T-helper 1 cell treated with Interleukin-12 subunit alpha and Interleukin-12 subunit beta and Interleukin-4 antibody, amounts not matched to agents 30 ng/mL and 1 ng/mL, for 36 hours (primary cell): ENCODE measurements at places on chromosomes 7 and 10. TPM values are rescaled to one million over a fixed set of nuclear protein-coding genes. Genes with fewer than 3 reads are reported as not detected.

SAMD9L gene
- total RNA-seq = 162 and 163 TPM in 2 replicates

CYP3A7 gene
- not detected in 2 replicates for total RNA-seq

EBLN1 gene
- total RNA-seq = not detected in 2 replicates

ENTPD1 gene
- total RNA-seq = 45.4 and 47.1 TPM in 2 replicates

DNAJC12 gene
- 8.7 and 9.5 TPM in 2 replicates for total RNA-seq

AMZ1 gene
- total RNA-seq = 0.17 and 0.27 TPM in 2 replicates

LIPF gene
- total RNA-seq = not detected in 2 replicates

ADAMTS14 gene
- total RNA-seq = 0.07 and 0.15 TPM in 2 replicates

NPTX2 gene
- total RNA-seq = not detected in 2 replicates

GJD4 gene
- total RNA-seq = not detected in 2 replicates

FEZF1 gene
- total RNA-seq = not detected in 2 replicates

STOX1 gene
- total RNA-seq = 0.37 and 0.42 TPM in 2 replicates

CAMK2B gene
- total RNA-seq = 0.27 TPM in 1 of 2 replicates, not detected in the other

SMKR1 gene
- 1.1 and 1.7 TPM in 2 replicates for total RNA-seq
